Left lung (tissue), 14 donors: ENCODE measurements at places on chromosomes 2 and 18. TPM values are rescaled to one million over a fixed set of nuclear protein-coding genes. Genes with fewer than 3 reads are reported as not detected.

DNA sequence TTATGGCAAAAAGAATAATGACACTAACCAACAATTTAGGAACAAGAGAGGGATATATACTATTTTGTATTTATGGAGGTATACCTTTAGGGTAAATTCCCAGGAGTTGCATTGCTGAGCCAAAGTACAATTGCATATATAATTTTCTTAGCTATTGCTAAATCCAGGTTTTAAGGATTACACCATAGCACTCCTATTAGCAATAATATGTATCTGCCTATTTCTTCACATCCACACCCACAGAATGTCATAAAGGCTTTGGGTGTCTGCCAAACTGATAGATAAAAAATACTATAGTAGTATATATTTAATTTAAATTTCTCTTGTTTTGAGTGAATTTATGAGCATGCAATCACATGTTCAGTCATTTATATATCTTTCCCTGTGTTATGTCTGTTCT, 11.5 kb upstream of the SERPINB13 start:
- no peaks in the 10 kb centered on the region for H3K27me3 ChIP-seq
- no peaks in the 10 kb centered on the region for H3K4me1 ChIP-seq
- H3K27ac ChIP-seq, result no peak overlapping the region
- no peaks in the 10 kb centered on the region for H3K36me3 ChIP-seq
- H3K4me3 ChIP-seq, result no peak overlapping the region
- no peak for DNase-seq

DNA sequence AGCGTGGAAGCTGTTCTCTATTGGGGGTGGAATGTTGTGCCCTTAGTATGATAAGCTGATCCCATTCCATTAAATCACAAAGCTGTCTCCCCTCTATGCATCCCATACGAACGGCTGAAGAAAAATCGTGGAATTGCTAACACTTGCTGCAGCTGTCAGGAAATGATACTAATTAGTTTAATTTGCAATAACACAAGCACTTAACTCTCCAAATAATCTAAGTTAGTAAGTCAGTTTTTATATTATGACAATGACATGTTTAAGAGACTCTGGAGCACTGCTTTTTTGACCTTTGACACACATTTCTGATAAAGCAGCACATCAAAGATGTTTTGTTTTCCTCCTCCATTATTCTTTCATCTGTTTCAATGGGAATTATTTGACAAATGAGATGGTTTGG, 123.7 kb upstream of the SATB2 start:
- no peak overlapping the region for H3K27ac ChIP-seq
- H3K27me3 ChIP-seq, result no peaks in the 10 kb centered on the region
- no peaks in the 10 kb centered on the region for H3K4me1 ChIP-seq
- DNase-seq, result no peak
- peak overlapping the region; percentile 4 for H3K4me3 ChIP-seq

GRCh38 chr2:98927027-98927426, 9.0 kb downstream of the CRACDL start:
- H3K4me3 ChIP-seq, result no peak overlapping the region
- H3K4me1 ChIP-seq, result no peaks in the 10 kb centered on the region
- H3K36me3 ChIP-seq, result no peaks in the 10 kb centered on the region
- H3K27ac ChIP-seq, result no peak overlapping the region
- no peak for DNase-seq

- no peak overlapping the region for H3K27ac ChIP-seq
- no peak for DNase-seq
- no peaks in the 10 kb centered on the region for H3K4me1 ChIP-seq
- no peak overlapping the region for H3K4me3 ChIP-seq
Measured at GRCh38 chr2:97699765-97700444, 13.5 kb upstream of the ZAP70 start.

Gene WNT10A
- total RNA-seq, result 1.1 TPM

Gene STK39
- 15.7 TPM for total RNA-seq

DNA sequence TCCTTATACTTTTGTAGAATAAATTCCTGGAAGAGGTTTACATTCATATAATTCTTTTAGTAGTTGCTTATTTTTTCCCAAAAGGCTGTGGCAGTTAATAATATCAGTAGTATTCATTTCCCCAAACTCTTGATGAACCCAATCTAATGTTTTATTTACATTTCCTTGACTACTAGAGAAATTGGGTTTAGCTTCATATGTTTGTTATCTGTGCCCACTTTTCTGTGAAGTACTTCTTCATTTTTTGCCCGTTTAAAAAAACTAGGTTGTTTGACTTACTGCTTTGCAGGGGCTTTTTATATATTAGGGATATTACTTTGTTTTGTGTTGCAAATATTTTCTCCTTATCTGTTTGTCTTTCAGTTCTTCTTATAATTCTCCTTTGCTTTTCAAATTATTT, 17.2 kb downstream of the RALB start:
- no peak overlapping the region for H3K27ac ChIP-seq
- no peak for DNase-seq
- H3K27me3 ChIP-seq, result no peaks in the 10 kb centered on the region

DNA sequence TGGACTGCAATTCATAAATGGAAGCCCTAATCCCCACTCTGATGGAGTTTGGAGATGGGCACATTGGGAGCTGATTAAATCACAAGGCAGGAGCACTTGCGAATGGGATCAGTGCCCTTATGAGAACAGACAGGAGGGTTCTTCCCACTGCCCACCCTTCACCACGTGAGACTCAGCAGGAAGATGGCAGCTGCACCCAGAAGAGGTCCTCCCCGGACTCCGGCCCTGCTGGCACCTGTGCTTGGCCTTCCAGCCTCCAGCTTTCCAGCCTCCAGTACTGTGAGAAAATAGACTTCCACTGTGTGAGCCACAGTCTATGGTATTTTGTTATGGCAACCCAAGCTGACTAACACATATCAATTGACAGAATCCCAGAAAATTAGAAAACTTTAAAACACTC, 267.6 kb upstream of the SALL3 start:
- H3K27ac ChIP-seq, result no peak overlapping the region
- H3K36me3 ChIP-seq, result no peaks in the 10 kb centered on the region
- H3K4me1 ChIP-seq, result no peaks in the 10 kb centered on the region
- no peak overlapping the region for H3K4me3 ChIP-seq
- no peak for DNase-seq
- no peaks in the 10 kb centered on the region for H3K27me3 ChIP-seq
